ENCODE measurements at places on chromosomes 2 and 18. TPM values are rescaled to one million over a fixed set of nuclear protein-coding genes. Genes with fewer than 3 reads are reported as not detected.

GRCh38 chr2:140994856-140995255, 1136.0 kb downstream of the LRP1B start:
- no peaks in the 10 kb centered on the region for H3K4me1 ChIP-seq
- no peak overlapping the region for H3K4me3 ChIP-seq
- H3K36me3 ChIP-seq = no peaks in the 10 kb centered on the region
- no peaks in the 10 kb centered on the region for H3K27me3 ChIP-seq
- DNase-seq = no peak

- H3K27me3 ChIP-seq = no peaks in the 10 kb centered on the region
- H3K36me3 ChIP-seq = no peaks in the 10 kb centered on the region
- no peak overlapping the region for H3K4me3 ChIP-seq
- H3K4me1 ChIP-seq = no peaks in the 10 kb centered on the region
- no peak for DNase-seq
Observed at GRCh38 chr18:986552-986951, 81.9 kb downstream of the ADCYAP1 start.

DNA sequence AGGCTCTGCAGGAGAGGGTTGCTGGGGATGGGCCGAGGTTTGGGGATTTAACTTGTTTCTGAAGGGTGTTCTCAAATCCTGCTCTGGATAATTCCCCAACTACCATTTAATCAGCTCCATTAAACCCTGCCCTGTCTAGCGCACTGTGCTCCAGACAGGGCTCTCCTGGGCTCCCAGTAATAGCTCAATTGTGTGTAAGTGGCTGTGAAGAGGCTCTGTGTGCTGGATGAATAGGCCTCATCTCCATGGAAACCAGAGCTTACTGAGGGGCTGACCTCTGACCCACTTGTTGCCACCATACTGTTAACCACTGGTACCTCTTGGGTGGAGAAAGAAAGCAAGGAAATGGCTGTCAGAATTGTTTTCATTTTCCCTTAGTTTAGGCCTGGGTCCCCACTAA, 92.9 kb downstream of the TGOLN2 start:
- no peak for DNase-seq
- no peaks in the 10 kb centered on the region for H3K27me3 ChIP-seq
- no peaks in the 10 kb centered on the region for H3K4me1 ChIP-seq
- H3K27ac ChIP-seq = no peak overlapping the region

DNA sequence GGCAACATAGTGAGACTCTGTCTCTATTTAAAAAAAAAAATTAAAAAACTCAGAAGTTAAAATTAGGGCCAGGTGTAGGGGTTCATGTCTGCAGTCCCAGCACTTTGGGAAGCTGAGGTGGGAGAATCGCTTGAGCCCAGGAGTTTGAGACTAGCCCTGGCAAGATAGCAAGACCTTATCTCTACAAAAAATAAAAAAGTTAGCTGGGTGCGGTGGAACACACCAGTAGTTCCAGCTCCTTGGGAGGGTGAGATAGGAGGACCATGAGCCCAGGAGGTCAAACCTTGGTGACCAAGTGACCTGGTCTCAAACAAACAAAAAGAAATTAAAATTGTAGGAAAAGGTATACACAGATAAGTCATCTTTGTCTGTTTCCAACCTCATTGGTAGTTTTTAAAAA, 11.3 kb downstream of the TTLL4 start:
- H3K4me1 ChIP-seq = no peaks in the 10 kb centered on the region
- H3K4me3 ChIP-seq = no peak overlapping the region
- no peaks in the 10 kb centered on the region for H3K36me3 ChIP-seq

GRCh38 chr2:241542278-241542605, 16.3 kb upstream of the BOK start:
- DNase-seq = no peak
- peaks cover 2% of the 10 kb centered on the region for H3K27me3 ChIP-seq
- H3K4me3 ChIP-seq = no peak overlapping the region
- peaks cover 3% of the 10 kb centered on the region for H3K4me1 ChIP-seq
- no peak overlapping the region for H3K27ac ChIP-seq

DNA sequence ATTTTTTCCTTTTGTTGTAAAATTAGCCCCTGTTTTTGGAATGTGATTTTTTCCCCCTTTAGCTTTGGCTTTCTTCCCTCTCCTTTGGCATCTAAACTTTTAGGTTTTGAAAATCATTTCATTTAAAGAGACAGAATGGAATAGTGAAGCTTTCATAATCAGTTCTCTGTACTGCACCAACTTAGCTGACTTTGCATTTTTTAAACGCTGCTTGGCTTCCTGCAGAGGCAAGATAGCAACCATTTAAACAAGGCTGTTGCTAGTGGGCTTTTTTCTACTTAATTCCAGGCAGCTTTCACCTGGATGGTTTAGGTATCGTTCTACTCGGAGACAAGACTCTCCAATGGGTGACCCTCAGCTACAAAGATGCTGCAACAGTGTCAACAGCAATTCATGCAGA, 267.9 kb upstream of the PKDCC start:
- no peak overlapping the region for H3K4me3 ChIP-seq
- no peak overlapping the region for H3K27ac ChIP-seq

DNA sequence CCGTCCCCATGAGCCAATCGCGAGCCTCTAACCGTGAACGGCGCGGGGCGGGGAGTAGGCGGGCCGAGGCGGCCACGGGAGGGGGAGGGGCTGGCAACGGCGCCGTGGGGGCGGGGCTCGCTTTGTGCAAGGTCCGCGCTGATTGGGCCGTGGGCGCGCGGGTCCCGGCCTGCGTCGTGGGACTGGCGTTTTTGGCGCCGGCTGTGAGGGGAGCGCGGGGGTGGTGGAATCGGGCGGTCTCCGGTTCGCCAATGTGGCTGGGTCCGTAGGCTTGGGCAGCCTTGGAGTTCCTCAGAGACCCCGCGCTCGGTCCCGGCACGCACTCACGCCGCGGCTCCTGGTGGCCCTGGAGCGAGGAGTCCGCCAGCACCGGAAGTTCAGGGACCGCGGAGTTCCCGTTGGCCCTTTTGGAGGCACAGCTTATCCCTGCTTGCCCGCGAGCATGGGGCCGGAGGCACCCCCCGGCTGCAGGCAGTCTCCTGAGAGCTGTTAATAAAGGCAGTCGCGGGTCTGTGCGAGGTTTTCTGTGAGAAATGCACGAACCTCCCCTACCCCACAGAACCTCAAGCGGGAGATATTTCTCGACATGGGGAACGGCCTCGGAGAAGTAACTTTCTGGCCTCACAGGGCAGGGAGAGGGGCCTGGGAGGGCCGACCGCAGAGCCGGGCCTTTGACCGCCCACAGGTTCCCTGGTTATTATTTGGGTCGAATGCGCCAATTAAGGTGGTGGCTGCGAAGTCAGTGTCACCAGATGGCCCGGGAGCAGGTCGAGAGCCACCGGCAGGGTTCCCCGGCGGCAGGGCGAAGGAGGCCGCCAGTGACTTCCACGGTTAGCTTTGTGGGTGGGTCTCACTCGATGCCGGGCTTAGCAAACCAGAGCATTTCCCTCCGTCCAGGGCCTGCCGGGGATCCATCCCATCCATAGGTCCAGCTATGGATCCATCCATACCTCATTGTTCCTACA, 574 bp upstream of the NCL start:
- H3K4me1 ChIP-seq = peaks cover 22% of the 10 kb centered on the region
- DNase-seq = peak; percentile 99
- peaks cover 29% of the 10 kb centered on the region for H3K36me3 ChIP-seq
- H3K27me3 ChIP-seq = no peaks in the 10 kb centered on the region
- H3K27ac ChIP-seq = peak overlapping the region; percentile 100

GRCh38 chr2:168434146-168434545, 21.9 kb upstream of the CERS6 start:
- DNase-seq = peak; percentile 60
- H3K27ac ChIP-seq = no peak overlapping the region
- H3K27me3 ChIP-seq = no peaks in the 10 kb centered on the region
- no peak overlapping the region for H3K4me3 ChIP-seq

DNA sequence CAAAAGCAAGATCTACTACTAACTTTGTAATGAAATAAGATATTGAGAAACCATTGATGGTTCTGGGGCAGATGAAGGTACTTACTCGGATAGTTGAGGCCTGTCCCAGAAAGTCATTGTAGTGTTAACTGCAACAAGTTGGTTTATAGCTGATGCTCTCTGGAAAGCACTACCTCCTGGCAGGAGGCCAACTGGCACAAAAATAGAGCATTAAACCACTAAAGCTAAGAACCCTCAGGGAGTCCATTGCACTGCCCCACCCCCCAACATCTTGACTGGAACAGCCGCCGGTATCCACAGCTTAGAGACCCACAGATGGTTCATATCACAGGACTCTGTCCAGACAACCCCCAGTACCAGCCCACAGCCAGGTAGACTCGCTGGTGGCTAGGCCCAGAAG, 552.5 kb upstream of the CRIM1 start:
- H3K36me3 ChIP-seq = no peaks in the 10 kb centered on the region
- no peaks in the 10 kb centered on the region for H3K27me3 ChIP-seq
- H3K27ac ChIP-seq = no peak overlapping the region
- no peaks in the 10 kb centered on the region for H3K4me1 ChIP-seq
- H3K4me3 ChIP-seq = no peak overlapping the region

- no peaks in the 10 kb centered on the region for H3K27me3 ChIP-seq
- no peaks in the 10 kb centered on the region for H3K36me3 ChIP-seq
- H3K27ac ChIP-seq = no peak overlapping the region
- DNase-seq = no peak
- no peak overlapping the region for H3K4me3 ChIP-seq
Observed at GRCh38 chr2:157897106-157897971, 21.2 kb upstream of the ACVR1 start.

DNA sequence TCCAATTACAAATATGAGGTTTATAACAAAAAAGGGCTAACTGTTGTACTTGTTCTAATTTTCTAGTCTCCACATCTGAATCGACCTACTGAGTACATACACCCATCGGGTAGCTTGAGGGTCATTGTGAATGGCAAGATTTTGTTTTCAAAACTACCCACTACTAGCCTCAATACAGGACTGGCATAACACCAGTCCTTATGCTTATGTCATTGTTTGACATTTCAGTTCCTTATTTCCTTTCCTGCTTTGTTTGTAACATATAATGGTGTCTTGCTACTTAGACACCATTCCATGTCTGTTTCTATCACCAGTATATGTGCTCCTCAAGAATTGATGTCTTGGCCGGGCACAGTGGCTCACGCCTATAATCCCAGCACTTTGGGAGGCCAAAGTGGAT, 86.0 kb downstream of the EPHA4 start:
- H3K27me3 ChIP-seq = no peaks in the 10 kb centered on the region
- DNase-seq = no peak
- no peaks in the 10 kb centered on the region for H3K4me1 ChIP-seq
- H3K4me3 ChIP-seq = no peak overlapping the region

- peak; percentile 55 for DNase-seq
- no peaks in the 10 kb centered on the region for H3K4me1 ChIP-seq
Observed at GRCh38 chr2:240819126-240819857, 727 bp downstream of the KIF1A start.

- no peak overlapping the region for H3K27ac ChIP-seq
- H3K27me3 ChIP-seq = no peaks in the 10 kb centered on the region
- no peak for DNase-seq
- peaks cover 2% of the 10 kb centered on the region for H3K36me3 ChIP-seq
- H3K4me1 ChIP-seq = no peaks in the 10 kb centered on the region
Observed at GRCh38 chr2:235901243-235901642, 266.9 kb downstream of the GBX2 start.

DNA sequence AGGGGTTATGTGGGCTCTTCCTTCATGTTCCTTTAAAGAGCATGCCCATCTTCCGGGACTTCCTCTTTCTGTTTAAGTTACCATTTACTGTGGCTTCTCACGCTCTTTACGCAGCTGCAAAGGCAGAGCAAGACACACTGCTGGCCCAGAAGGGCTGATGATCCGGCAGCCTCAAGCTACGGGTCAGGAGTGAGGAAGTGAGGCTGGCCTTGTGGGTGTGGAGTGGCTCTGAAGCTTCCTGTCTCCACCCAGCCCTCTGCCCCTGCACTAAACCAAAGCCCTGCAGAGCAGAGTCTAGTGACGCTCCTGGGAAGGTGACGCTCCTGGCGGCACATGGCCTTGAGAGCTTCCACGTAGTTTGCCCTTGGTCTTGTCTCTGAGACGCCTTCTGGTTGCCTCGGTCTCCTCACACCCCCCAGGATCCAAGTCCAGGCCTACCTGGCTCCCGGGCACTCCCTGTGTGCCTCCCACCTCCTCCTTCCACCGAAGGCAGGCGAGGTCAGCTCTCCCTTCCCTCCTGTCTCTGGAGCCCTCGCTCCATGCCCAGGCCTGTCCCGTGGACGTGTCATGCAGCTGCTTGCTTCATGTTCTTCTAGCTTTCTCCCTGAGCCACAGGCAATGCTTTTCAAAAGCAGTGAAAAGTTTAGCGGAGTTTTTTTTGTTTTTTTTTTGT, 50.3 kb downstream of the ARL4C start:
- H3K4me3 ChIP-seq = no peak overlapping the region
- DNase-seq = no peak
- H3K27ac ChIP-seq = no peak overlapping the region
- no peaks in the 10 kb centered on the region for H3K36me3 ChIP-seq
- H3K4me1 ChIP-seq = no peaks in the 10 kb centered on the region

DNA sequence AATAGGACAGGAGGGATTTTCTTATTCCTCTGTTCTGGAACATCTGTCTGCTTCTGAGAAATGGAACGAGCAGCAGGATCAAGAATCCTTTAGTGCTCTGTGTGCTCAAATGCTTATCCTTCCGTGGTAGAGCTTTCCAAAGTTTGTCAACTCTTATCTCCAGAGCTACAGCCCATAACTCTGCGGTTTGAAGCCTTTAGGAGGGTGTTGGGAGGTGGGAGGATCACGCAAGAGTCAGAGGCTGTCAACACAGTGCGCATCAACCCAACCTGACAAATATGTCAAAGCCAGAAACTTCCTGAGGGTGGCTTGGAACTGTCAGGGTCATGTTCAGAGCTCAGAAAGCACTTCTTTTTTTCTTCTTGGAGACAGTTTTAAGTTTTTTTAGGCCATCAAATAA, 95.9 kb downstream of the CRIM1 start:
- H3K27me3 ChIP-seq = no peaks in the 10 kb centered on the region
- no peak overlapping the region for H3K4me3 ChIP-seq
- DNase-seq = no peak
- peaks cover 37% of the 10 kb centered on the region for H3K36me3 ChIP-seq
- H3K27ac ChIP-seq = no peak overlapping the region

DNA sequence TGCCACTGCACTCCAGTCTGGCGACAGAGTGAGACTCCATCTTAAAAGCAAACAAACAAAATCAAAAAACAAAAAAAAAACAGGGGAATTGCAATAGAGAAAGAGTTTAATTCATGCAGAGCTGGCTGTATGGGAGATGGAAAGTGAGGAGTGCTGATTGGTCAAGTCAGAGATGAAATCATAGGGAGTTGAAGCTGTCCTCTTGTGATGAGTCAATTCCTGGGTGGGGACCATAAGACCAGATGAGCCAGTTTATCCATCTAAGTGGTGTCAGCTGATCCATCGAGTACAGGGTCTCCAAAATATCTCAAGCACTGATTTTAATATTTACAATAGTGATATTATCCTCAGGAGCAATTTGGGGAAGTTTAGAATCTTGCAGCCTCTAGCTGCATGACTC, 45.3 kb downstream of the FRZB start:
- DNase-seq = no peak
- H3K4me1 ChIP-seq = peaks cover 6% of the 10 kb centered on the region
- H3K27ac ChIP-seq = no peak overlapping the region
- H3K36me3 ChIP-seq = no peaks in the 10 kb centered on the region

- H3K4me1 ChIP-seq = peaks cover 7% of the 10 kb centered on the region
- no peaks in the 10 kb centered on the region for H3K36me3 ChIP-seq
- no peak for DNase-seq
- H3K27me3 ChIP-seq = no peaks in the 10 kb centered on the region
Observed at GRCh38 chr2:239400596-239401066, at the start of gene HDAC4. Gene HDAC4, minus strand, starts transcription at chr2:239401020. Its CDS starts 48,321 bp downstream, at chr2:239352699.

FARP2 gene
- 50.5 TPM for total RNA-seq

GRCh38 chr18:48787203-48788151, 163.3 kb downstream of the SMAD7 start:
- H3K4me3 ChIP-seq = no peak overlapping the region
- H3K27me3 ChIP-seq = no peaks in the 10 kb centered on the region
- no peaks in the 10 kb centered on the region for H3K36me3 ChIP-seq
- no peak overlapping the region for H3K27ac ChIP-seq

Data from kidney (tissue), 22 donors.